ENCODE measurements at places on chromosomes 1 and 21. TPM values are rescaled to one million over a fixed set of nuclear protein-coding genes. Genes with fewer than 3 reads are reported as not detected.

The SAMD13 gene
- not detected for total RNA-seq

The RXFP4 gene
- total RNA-seq: not detected

The ARHGEF2 gene
- 76.4 TPM for total RNA-seq

The LHX8 gene
- total RNA-seq: not detected

The S100A12 gene
- 4.2 TPM for total RNA-seq

The TTF2 gene
- total RNA-seq: 7.6 TPM

The OR2T11 gene
- not detected for total RNA-seq

The FMO5 gene
- 3.4 TPM for total RNA-seq

The LPAR3 gene
- 18.7 TPM for total RNA-seq

The COL11A1 gene
- not detected for total RNA-seq

The SOAT1 gene
- total RNA-seq: 10.3 TPM

The LCE3E gene
- 2.2 TPM for total RNA-seq

The TDRD10 gene
- total RNA-seq: 4.9 TPM

- DNase-seq: no peak
These were observed 11.4 kb downstream of the NCF2 start for GRCh38 chr1:183578856-183579255.

GRCh38 chr1:37725851-37726613 is 33.7 kb downstream of the CDCA8 start:
- no peak for DNase-seq

- no peak for DNase-seq
These were observed 47.4 kb upstream of the OSBPL9 start for GRCh38 chr1:51569284-51570062.

GRCh38 chr1:180930687-180931086 is 18.0 kb downstream of the KIAA1614 start:
- no peak for DNase-seq

- no peak for DNase-seq
These were observed 156.0 kb downstream of the TOMM20 start for GRCh38 chr1:234972411-234973191.

GRCh38 chr21:34504595-34504994 is 7.4 kb downstream of the KCNE1 start:
- DNase-seq: no peak

GRCh38 chr1:54461731-54462596 is 55.8 kb upstream of the SSBP3 start:
- DNase-seq: no peak

GRCh38 chr1:12772520-12772919 is 1.0 kb upstream of the PRAMEF12 start:
- peak; percentile 43 for DNase-seq

DNA sequence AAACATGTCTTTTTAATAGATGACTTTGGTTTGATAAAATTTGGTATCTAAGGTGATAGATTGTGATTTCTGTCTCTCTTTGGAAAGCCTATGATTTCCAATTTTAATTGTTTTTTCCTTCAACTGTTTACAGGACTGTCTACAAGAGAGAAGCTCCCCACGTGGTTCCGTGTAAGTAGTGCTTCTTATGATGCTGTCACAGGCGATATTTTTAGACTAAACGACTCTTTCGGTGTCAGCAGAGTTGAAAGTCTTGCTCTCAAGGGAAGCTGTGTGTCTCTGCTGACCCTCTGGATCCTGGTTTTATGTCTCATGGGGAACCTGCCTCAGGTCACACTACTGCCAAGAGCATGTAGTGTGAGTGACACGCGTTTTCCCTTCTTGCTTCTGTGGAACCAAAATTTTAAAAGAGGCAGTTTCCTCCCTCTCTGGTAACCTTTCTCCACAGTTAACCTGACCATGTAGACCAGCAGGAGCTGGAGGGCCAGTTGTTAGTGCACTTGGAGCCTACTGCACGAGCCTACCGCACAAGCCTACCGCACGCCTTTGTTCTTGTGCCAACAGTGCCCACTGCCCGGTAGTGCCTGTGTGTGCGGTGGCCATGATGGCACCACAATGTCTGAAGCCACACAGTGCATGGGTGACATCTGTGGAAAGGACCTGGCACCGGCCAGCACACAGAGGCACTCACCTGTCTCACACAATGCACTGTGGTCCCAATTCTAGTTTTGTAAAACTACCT is 91.9 kb downstream of the PCBP3 start:
- DNase-seq: no peak

- DNase-seq: no peak
These were observed 8.9 kb upstream of the PCBP3 start for GRCh38 chr21:45634511-45635183.

DNA sequence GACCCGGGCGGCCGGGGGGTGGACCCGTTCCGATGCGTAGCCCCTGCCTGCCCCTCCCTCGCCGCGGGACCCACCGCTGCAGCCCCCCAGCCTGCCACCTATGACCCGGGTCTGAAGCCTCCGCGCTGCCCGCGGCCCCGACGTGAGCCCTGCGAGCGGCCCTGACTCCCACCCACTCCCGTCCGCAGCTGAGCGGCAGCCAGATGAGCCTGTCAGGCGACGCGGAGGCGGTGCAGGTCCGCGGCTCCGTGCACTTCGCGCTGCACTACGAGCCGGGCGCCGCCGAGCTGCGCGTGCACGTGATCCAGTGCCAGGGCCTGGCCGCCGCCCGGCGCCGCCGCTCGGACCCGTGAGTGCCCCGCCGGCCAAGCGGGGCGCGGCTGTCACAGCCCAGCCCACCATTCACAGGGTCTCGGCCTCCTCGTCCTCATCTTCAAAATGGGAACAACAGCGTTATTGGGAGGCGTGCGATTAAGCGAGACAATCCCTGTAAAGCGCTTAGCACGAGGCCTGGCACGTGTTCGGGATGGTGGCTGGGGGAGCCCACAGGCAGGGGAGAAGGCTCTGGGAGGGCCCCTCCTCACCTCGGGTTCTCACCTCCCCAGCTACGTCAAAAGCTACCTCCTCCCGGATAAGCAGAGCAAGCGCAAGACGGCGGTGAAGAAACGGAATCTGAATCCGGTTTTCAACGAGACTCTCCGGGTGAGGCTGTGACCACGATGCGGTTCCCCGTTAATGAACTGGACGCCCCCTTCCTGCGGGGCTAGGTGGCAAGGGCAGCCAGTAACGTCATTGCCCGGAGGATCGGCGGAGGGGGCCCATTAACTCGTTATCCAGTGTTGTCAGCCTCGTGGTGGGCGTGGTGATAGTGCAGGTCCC is 8.2 kb downstream of the SYTL1 start:
- DNase-seq: no peak
